Right kidney (tissue), 9 donors: ENCODE measurements at places on chromosomes 12 and 14.

DNA sequence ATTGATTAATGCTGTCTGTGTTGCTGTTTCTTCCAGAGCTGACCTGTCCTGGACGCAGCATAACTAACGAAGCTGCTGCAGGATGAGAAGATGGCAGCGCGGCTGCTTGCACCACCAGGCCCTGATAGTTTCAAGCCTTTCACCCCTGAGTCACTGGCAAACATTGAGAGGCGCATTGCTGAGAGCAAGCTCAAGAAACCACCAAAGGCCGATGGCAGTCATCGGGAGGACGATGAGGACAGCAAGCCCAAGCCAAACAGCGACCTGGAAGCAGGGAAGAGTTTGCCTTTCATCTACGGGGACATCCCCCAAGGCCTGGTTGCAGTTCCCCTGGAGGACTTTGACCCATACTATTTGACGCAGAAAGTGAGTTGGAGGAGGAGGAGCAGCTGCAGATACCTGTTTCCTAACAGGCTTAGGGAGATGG, 71.7 kb downstream of the SCN8A start:
- DNase-seq, result no peak

GRCh38 chr12:52918784-52919183, 13.9 kb upstream of the KRT8 start:
- DNase-seq, result no peak

GRCh38 chr12:128445415-128446127, 178.6 kb downstream of the TMEM132C start:
- no peak for DNase-seq

DNA sequence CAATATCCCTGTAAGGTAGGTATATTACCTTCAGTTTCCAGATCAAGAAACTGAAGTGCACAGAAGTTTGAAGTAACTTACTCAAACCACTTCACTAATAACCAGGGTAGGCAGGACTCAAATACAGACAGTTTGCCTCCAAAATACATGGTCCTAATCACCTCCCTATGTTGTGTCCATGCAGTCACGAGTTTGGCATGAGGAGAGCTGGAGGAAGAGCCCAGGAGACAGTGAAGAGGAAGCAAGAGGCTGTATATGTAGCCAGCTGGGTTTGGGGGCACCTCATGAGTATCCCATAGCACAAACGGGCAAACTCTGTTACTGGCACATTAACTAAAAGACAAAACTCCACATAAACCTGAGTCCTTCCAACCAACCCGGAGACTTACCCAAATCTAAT, 79.2 kb downstream of the DUSP16 start:
- no peak for DNase-seq

GRCh38 chr14:104694991-104695659, 5.7 kb downstream of the INF2 start:
- no peak for DNase-seq

DNA sequence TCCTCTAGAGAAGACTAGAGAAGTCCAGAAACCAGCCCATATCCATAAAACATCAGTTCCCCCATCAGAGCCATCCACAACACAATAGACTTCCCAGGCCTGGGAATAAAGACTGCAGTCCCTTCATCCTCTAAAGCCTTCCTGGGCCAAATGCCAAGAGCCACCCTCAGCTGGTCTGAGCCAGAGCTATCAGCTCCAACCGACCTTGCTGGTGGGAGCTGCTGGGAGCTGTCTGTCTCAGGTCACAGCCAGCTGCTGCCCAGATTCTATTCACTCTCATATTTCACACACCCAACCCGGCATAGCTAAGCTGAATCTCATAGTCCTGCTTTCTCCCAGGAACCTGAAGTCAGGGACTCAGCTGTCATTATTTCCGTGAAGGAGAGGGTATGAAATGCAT, 10.9 kb upstream of the TFCP2 start:
- no peak for DNase-seq

GRCh38 chr12:71300772-71301675, 138.6 kb upstream of the LGR5 start:
- DNase-seq, result no peak

DNA sequence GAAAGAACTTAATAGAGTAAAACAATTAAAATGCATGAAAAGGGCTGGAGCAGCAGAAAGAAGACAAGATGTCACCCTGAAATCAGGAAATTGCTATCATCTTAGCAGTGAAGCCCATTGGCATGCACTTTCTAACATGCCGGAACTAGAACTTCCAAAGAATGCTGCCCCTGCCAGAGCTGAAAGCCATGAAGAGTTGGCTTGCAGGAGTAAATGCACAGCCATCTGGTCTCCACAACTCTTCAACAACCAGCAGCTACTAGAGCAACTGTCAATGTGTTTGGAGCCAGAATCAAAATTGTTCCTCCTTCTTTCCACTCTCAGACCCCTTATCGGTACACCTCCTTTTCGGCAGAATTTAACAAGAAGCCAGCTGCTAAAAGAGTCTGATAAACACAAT, 414.1 kb downstream of the KCNH5 start:
- no peak for DNase-seq

DNA sequence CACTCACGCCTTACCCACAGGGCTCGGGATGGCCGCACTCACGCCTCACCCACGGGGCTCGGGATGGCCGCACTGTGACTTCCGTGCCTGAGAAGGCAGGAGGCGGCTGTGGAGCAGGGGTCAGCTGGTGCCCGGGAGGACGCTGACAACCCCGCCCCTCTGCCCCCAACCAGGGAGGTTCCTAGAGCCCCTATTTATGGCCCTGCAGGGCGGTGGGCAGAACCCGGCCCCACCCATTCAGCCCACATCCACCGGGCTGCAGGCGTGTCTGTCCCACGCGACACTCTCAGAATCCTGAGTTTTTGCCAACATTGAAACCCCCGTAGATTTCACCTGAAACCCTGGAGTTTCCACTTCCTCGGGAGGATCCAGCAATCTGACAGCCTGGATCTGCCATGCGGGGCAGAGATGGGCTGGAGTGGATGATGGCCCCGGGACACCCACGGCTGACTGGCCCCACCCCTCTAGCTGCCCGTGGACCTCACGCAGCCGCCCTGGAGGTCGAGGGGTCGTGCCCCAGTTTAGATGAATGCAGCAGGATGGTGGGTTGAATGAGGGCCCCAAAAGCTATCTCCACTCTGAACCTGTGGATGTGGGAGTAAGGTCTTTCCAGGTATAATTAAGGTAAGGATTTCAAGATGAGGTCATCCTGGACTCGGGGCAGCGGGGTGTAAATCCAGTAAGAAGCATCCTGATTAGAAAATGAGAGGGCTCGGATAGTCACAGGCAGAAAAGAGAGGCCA, 20.4 kb downstream of the GALNT9 start:
- no peak for DNase-seq

DNA sequence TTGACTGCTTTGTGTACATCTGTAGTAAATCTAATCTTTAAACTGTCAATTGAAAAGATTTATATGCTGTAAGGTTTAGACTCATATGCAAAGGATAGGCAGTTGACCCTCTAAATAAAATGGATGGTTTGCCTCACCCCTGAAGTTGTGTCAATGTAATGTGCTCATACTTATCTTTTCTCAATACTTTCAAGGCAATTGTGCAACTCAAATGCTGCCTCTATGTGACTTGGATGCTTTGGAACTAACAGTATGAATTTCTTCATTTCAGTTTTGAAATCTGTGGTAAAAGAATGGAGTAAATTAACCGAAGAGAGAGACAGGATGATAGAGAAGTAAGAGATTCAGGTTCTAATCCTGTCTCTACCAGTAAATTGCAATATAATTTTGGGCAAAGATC, 9.7 kb downstream of the PDE6H start:
- no peak for DNase-seq

DNA sequence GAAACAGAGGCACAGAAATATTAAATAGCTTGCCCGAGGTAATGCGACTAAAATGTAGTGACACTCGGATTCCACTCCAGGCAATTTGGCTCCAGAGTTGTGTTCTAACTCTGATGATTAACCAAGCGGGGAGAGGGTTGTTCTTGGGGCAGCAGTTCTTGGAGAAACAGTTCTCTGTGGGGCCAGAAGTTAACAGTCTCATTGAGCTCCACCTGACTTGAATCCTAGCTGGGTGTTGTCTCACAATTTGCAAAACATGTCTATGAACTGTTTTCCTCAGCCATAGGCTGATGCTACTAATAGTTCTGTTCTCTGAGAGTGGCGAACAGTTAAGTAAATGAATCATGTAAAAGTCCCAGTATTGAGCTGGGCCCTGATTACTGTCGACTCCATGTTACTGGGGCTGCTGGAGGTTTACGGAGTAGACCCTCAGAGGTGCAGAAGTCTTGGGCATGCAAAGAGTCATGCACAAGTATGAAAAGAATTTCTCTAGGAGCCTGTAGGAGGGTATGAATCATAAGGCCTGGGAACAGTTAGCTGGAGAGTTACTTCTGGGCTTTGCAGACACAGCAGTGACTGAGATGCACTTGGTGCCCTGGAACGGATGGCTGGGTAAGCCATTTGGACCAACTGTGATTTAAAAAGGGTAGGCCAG, 15.4 kb upstream of the NIN start:
- no peak for DNase-seq

DNA sequence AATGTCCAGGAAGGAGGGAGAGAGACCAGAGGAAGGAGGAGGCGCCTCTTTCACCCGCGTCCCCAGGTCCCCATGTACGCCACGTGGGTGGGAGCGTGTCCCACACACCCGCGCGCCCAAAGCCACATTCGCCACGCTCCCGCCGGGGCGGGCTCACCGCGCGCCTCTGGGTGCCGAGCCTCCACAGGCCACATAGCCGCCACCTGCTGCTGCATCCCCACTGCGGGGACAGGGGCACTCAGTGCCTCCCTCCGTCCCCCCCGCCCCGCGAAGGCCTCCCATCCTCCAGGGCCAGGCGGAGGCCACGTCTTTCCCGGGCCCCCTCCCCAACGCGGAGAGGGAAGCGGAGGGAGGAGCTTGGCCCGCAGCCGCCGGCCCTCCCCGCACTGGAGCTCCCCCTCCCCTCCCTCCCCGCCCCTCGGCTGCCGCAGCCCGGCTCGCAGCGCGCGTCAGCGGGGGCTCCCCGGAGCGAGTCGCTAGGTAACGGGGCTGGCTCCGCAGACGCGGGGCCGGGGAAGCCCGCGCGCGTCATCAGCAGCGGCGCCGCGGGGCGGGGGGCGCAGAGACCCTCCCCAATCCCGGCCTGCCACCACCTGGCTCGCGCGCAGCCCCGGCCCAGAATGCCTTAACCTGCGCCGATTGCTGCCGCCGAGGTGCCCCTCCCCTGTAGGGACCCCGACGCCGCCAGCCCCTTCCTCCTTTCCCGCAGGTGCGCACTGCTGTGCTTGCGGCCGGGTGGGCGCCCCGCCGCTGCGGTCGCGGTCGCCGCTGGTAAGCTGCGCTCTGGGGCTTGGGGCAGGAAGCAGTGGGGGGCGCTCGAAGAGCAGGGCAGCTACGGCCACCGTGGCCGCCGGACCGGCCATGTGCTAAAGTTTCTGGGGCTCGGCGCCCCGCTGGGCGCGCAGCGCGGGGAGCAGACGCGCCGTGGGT, 536 bp upstream of the TUNAR start:
- no peak for DNase-seq
